ENCODE measurements at places on chromosomes 7 and 10.

- no peak for DNase-seq
These were observed 28.5 kb downstream of the CUX1 start for GRCh38 chr7:101845974-101846373.

GRCh38 chr7:34160261-34160752, 255.0 kb downstream of the BMPER start:
- no peak for DNase-seq

DNA sequence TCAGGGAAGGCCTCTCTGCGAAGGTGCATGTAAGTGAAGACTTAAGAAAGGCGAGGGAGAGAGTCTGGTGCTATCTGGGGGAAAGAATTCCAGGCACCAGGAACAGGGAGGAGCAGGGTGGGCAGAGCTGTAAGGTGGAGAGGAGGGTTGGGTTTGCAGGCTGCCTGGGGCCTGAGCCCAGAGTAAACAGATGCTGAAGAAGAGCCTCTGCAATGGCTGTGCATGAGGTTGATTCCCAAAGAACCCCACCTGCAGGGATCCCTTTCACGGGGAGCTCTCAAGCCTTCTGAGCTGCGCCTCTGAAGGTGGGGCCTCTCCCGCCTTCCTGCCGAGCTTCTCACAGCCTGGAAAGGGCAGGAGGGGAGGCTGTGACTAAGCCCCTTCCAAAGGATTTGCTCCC, 115.1 kb downstream of the RNF216 start:
- no peak for DNase-seq

- peak; percentile 58 for DNase-seq
These were observed 201.3 kb downstream of the JCAD start for GRCh38 chr10:29857843-29858701.

DNA sequence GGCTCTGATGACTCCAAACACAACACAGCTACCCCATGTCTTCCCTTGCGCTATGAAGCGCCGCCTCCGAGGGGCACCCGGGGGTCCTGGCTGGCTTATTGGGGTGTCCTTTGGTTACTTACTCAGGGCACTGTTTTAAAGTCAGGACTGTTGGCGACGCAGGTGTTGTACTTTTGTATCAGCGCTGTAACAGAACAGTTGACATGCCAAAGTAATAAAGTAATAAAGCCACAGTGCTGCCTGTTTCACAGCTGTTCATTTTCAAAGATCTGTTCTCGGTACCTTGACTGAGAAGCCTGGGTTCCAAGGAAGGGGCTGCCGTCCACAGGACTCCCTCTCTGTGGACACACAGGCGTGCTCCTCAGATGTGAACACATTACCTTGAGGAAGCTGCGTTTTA, 64.1 kb downstream of the WDR37 start:
- DNase-seq = no peak

GRCh38 chr10:90571481-90572258, 286.2 kb downstream of the HTR7 start:
- DNase-seq = no peak

GRCh38 chr7:31398815-31399214, 58.3 kb upstream of the NEUROD6 start:
- DNase-seq = no peak

DNA sequence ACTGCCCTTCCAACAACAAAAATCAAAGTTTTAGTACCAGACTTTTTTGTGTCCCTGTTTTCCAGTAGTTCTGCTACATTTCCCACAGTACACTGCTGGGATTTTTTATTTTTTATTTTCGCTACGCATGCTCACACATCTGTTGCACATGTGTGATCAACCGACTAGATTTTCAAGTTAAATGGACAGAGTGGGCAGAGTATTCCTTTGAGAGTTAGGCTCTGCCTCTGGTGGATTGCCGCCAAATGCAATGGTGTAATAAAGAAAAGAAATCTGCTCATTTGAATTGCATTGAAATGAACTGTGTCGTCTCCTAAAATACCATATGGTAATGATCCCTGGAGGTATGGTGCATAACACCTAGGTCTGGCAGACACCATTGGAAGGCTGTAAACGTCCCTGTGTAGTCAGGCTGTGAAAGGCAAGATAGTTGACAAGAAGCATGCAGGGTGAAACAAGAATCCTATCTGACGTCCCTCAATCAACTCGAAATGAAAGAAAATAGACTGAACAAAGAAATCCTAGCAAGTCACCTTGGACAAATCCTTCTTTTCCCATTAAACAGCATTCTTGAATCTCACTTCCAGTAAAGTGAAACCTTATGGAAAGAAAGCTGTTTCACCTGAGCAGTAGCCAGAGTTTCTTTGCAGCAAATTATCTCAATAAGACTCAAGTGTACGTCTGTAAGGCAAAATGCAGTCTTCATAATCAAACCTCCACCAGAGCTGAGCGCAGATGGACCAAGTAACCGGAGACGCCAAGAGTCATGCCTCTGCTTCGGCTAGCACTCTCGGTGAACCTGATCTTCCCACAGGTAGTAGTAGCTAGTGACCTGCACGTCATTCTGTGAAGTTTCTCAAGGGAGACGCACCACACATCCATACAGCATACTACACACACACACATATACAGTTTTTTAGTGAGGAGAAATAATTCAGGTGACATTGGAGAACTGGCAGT, 357.3 kb downstream of the CRPPA start:
- DNase-seq = no peak

Measured in hematopoietic multipotent progenitor cell treated with erythropoietin and hydrocortisone succinate and interleukin-3 and kit ligand, for 4 days (in vitro differentiated cells).